ENCODE measurements at places on chromosomes 6 and 20.
A peak's percentile ranks its signal among the peaks of the same experiment; 100 is the strongest.

DNA sequence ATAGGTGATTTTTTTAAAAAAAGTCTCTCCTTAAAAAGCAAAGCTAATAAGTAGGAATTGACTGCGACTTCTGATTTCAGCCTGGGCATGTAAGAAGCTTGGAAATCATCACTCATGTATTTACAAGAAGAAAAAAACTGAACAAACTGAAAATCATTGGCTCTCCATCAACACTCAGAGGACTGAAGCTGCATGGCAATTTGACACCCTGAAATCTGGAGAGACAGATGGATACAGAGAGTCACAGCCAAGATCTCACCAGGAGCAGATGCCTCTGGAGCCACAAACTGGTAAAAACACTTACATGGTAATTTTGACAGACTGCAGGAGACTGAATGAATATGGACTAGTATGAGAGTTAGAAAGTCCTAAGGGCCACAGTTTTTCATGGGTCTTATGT, 191.2 kb upstream of the TCF21 start:
- no peaks in the 10 kb centered on the region for H3K4me1 ChIP-seq
- DNase-seq, result no peak
- no peaks in the 10 kb centered on the region for H3K36me3 ChIP-seq
- no peaks in the 10 kb centered on the region for H3K27me3 ChIP-seq

- H3K27me3 ChIP-seq, result no peaks in the 10 kb centered on the region
- H3K36me3 ChIP-seq, result no peaks in the 10 kb centered on the region
- H3K4me3 ChIP-seq, result peak overlapping the region; percentile 2
- H3K4me1 ChIP-seq, result peaks cover 7% of the 10 kb centered on the region
Measured at GRCh38 chr6:144330017-144330987, 45.2 kb downstream of the UTRN start.

GRCh38 chr20:58986286-58986967, 5.4 kb downstream of the NELFCD start:
- H3K27ac ChIP-seq, result no peak overlapping the region
- H3K4me1 ChIP-seq, result peaks cover 39% of the 10 kb centered on the region
- no peaks in the 10 kb centered on the region for H3K27me3 ChIP-seq
- peaks cover 57% of the 10 kb centered on the region for H3K36me3 ChIP-seq
- no peak overlapping the region for H3K4me3 ChIP-seq

DNA sequence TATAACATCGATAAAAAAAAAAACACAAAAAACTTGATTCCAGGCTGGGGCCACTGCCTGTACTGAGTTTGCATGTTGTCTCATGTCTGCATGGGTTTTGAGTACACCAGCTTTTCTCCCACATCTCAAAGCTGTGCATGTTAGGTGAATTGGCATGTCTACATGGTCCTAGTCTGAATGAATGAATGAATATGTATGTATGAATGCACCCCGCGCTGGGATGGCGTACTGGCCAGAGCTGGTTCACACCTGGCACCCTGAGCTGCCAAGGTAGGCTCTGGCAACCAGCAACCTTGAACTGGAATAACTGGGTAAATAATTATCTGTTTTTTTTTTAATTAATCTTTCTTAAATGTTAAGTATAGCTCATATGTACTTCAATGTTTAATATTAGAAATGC, 131.0 kb downstream of the MAN1A1 start:
- no peaks in the 10 kb centered on the region for H3K27me3 ChIP-seq
- H3K36me3 ChIP-seq, result no peaks in the 10 kb centered on the region
- H3K4me3 ChIP-seq, result no peak overlapping the region
- DNase-seq, result no peak
- no peaks in the 10 kb centered on the region for H3K4me1 ChIP-seq

DNA sequence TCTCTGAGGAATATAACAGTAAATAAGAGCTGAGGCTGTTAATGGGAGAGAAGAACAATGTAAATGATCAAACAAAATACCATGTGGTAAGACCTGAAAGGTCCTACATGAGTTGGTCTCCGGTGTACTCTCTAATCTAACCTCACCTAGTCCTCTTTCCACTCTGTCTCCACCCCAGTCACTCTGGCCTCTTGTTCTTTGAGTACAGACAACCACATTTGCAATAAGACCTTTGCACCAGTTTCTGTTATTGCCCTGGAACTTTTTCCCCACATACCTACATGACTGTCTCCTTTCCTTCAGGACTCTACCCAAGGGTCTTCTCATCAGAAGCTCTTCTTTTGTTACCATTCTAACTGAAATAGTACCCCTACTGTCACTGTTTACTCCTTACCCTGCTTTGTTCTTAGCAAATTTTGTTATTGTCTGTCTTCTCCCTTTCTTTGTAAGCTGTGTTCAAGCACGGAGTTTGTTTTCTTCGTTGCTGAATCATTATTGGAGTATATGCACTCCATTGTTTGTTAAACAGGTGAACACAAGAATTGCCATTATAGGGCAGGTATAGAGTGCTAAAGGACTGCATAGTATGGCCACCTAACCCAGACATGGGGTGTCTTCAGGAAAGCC, 37.3 kb downstream of the MAPK14 start:
- H3K4me1 ChIP-seq, result peaks cover 9% of the 10 kb centered on the region
- H3K4me3 ChIP-seq, result no peak overlapping the region
- DNase-seq, result no peak
- no peak overlapping the region for H3K27ac ChIP-seq
- no peaks in the 10 kb centered on the region for H3K36me3 ChIP-seq
- H3K27me3 ChIP-seq, result no peaks in the 10 kb centered on the region

DNA sequence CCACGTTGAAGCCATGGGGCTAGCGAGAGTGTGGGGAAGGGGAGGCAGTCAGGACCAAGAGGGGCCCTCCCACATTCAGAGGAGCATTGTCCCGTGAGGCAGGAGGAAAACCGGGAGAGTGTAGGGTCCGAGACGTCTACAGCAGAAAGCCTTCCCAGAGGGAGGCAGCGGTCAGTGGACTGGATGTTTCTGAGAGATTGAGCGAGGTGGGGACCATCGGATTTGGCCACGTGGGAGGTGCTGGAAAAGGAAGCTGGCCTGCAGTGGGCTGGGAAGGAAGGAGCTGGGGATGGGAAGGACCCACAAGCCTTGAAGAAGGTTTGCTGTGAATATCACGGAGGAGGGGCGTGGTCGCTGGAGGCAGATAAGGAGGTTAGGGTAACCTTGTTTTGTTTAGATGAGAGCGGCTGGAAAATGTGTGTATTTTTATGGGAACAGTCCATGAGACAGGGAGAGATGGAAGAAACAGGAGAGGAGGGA, 119.0 kb upstream of the RNF24 start:
- H3K27me3 ChIP-seq, result no peaks in the 10 kb centered on the region
- no peak overlapping the region for H3K27ac ChIP-seq
- H3K36me3 ChIP-seq, result no peaks in the 10 kb centered on the region
- H3K4me1 ChIP-seq, result peaks cover 7% of the 10 kb centered on the region
- H3K4me3 ChIP-seq, result no peak overlapping the region
- DNase-seq, result no peak

DNA sequence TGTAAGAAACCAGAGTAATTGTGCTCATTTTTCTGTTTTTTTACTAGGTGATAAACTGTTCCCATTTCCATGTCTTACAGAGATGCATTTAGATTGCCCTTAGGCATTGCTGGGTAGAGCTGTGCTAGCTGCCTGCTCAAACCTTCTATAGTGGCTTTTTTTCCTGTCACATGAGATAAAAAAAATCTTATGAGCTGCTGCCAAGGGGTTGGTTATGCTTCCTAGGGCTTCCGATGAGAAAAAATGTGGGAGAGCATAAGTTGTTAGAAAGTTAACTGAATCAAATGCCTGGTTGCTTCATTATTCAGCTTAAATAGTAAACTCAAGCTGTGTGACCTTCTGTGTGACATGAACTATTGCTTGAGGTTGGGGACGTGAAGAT, 50.0 kb upstream of the NOX3 start:
- no peaks in the 10 kb centered on the region for H3K4me1 ChIP-seq
- no peaks in the 10 kb centered on the region for H3K36me3 ChIP-seq
- H3K4me3 ChIP-seq, result no peak overlapping the region
- DNase-seq, result no peak
- no peaks in the 10 kb centered on the region for H3K27me3 ChIP-seq
- peak overlapping the region; percentile 33 for H3K27ac ChIP-seq

- no peaks in the 10 kb centered on the region for H3K36me3 ChIP-seq
- no peak for DNase-seq
- H3K27ac ChIP-seq, result no peak overlapping the region
- no peak overlapping the region for H3K4me3 ChIP-seq
- no peaks in the 10 kb centered on the region for H3K4me1 ChIP-seq
Measured at GRCh38 chr20:2816583-2817340, 598 bp downstream of the TMEM239 start.
